ENCODE measurements at places on chromosomes 4 and X.

DNA sequence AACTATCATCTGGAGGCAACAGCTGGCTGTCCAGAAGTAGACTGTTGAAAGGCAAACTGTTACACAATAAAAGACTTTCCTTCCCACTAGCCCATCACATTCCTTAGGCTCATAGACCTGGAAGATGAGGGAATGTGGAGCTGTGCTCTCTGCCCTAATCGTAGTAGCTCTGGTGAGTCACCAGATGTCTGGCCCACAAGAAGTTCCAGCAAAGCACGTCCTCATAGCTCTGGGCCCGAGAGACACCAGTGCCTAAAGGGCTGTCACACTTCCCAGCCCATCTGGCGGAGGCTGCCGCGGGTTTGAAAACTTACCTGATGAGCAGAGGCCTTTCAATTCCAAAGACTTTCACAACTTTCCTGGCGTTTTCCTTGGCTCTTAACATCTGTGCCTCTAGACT, 81.7 kb upstream of the STOX2 start:
- DNase-seq = no peak

DNA sequence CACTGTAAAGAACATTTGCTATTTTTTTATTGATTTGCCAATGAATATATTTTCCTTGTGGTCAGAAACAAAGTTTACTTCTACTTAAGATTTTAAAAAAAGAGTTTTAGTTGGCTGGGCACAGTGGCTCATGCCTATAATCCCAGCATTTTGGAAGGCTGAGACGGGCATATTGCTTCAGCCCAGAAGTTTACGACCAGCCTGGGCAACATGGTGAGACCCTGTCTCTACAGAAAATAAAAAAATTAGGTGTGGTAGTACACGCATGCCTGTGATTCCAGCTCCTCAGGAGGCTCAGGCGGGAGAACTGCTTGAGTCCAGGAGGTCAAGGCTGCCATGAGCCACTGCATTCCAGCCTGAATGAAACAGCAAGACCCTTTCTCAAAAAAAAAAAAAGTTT, 36.8 kb downstream of the LRP2BP start:
- no peak for DNase-seq

DNA sequence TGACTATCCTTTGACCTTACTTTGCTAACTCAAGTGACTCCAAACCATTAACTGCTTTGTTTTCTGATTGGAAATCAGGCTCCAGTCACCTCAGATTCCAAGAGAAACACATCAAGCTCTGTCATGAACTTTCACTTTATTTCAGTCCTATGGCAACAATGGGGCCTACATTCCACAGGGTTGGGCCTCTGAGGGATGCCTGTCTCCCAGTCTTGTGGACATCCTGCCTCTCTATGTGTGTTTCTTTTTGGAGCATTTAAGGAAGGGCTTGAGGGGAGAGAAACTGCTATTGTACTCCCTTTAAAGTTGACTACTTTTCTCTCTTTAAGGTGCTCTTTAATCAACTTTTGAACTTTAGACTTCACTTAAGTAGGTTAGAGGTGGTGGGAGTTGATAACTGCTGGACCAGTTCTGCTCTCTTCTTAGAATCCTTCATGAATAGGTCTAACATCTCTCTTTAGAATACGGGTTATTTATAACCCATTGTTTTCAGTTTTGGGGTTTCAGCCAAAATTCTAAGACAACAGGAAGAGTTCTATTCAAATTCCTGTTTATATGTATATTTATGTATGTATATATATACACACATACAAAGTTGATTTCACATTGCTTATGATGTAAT, 274.3 kb upstream of the NR3C2 start:
- DNase-seq = no peak

- DNase-seq = no peak
Observed at GRCh38 chr4:173538909-173539445, 8.9 kb upstream of the HAND2 start.

- no peak for DNase-seq
Observed at GRCh38 chr4:99625369-99625768, 32.3 kb downstream of the C4orf54 start.

DNA sequence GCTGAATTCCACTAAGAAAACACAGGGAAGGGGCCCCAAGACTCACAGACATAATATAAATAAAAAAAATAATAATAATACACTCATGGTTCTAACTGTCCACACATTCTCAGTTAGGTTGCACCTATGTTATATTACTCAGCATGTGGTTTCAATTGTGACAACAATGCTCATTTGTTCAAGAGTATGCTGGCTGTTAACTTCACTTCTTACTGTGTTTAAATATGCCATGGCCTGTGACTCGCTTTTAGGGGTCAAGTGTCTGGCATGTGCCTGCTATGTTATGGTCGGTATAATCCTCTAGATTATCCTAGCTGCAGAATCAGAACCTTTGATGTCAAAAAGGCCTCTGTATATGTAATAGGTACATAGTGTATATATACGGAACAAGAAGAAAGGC, 324.8 kb upstream of the INTU start:
- no peak for DNase-seq

- DNase-seq = no peak
Observed at GRCh38 chr4:169956091-169956843, 69.9 kb downstream of the MFAP3L start.

GRCh38 chr4:187212446-187213080, 488.9 kb upstream of the FAT1 start:
- no peak for DNase-seq

GRCh38 chr4:24675721-24676389, 91.5 kb upstream of the DHX15 start:
- DNase-seq = no peak

DNA sequence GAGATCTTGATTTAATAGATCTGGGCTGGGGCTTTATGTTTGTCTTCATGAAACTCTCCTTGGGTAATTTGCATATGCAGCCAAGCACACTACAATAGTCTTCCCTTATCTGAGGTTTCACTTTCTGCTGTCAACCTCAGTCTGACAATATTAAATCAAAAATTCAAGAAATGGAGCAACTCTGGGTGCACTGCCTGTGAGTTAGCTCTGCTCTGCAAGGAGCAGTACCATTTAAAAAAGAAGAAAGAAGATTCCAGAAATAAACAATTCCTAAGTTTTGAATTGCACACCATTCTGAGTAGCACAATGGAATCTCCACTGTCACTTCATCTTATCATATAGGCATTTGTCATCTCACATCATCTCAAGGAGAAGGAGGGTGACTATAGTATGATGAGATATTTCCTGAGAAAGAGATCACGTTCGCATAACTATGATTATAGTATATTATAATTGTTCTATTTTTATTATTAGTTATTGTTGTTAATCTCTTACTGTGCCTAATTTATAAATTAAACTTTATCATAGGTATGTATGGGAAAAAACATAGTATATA, 9.4 kb downstream of the FNIP2 start:
- DNase-seq = no peak

DNA sequence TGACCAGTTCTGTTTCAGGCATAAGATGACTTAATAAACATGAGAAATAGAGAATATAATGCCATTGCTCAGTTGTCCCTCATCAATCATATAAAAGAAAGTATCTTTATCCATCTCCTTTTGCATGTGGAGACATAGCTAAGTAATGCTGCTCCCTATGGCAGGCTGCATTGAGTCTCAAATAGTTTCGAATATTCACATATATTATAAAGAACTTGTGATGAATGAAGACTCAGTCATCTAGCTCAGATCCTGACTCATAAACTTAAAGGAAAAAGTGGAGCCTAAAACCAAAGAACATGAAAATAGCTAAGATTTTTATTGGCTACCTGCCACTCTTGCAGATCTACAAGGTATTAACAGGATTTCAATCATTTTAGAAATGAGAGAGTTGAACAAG, 11.7 kb upstream of the TLL1 start:
- no peak for DNase-seq

DNA sequence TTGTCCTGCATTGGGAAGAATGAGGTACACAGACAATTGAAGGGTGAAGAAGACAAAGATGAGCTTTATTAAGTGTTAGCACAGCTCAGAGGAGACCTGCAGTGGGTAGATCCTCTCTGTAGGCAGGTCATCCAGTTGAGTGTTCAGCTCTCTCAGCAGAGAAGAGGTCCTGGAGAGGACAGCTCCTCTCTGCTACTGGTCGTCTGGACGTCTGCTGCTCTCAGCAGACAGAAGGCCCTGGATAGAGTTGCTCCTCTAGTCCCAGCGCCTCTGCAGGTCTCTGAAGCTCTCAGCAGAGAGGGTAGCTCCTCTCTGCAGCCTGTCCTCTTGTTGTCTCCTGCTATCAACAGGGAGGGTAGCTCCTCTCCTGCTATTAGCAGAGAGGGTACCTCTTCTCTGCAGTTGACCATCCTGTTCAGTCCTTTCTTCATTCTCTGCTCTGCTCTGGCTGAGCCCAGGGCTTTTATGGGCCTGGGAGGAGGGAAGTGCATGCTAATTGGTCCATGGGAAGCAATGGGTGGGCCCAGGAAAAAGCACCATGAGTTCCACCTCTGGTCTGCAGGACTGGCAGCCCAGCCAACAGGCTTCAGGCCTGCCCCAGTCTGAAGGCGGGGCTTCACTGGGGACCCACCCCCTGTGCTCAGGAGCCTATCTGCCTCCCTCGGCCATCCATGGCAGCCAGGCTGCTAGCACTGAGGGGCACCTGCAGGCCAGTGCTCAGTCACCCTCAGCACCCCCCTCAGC, 54.1 kb upstream of the IBSP start:
- no peak for DNase-seq

- DNase-seq = no peak
Observed at GRCh38 chr4:188778905-188779304, 639.7 kb downstream of the TRIML1 start.

- no peak for DNase-seq
Observed at GRCh38 chr4:24063731-24064130, 173.9 kb upstream of the PPARGC1A start.

DNA sequence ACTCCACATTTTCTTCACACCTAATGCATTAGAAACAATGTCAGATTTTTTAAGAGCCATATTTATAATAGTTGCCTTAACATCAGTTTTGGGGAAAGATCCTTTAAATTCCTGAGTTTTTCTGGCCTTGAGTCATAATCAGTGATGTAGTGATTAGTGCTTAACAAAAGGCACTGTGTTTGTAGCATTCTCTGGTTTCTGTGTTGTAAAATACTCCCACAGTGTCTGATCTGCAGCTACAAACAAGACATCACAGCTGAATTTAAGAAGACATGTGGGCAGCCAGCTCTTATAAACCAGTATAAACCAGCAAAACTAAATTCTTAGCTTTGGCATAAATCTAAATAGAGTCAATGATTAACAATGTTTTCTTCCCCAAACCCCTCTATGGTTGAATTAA, 233.8 kb downstream of the FSTL5 start:
- no peak for DNase-seq

DNA sequence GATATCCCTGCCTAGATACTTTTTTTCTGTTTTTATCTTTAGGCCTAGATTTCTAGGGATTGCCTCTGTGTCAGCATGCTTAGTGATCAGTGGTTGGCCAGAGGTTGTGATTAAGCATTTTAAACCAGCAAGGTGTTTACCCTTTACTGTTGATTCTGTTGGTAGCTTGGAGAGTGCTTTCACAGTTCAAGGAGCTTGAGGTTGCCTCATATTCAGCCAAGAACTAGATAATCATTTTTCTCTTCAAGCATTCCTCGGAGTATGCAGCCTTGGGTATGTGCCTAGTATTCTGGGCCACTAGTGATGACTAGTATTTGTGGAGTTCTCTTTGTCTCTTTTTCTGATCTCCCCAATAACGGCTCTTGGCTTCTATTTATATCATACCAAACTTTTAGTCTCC, 20.4 kb downstream of the APOOL start:
- no peak for DNase-seq

- no peak for DNase-seq
Observed at GRCh38 chr4:153062652-153063168, 126.6 kb downstream of the FHDC1 start.

DNA sequence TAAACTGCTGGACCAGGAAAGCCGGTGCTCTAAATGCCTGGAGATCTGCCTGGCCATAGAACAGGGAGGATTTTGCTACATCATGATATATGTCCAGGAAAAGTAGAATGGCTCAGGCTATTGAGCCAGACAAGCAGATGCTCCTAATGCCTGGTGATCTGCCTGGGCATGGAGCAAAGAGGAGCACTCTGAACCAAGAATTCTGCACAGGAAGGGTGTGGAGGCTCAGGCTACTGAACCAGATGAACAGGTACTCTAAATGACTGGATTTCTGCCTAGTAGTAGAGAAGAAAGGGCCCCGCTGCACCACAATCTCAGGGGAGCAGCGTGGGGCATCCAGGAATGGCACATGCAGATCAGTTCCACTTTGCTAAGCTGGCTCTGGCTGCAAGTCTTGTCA, 607.9 kb downstream of the ANKRD50 start:
- no peak for DNase-seq

- no peak for DNase-seq
Observed at GRCh38 chrX:40049084-40049641, 48.6 kb downstream of the BCOR start.

- DNase-seq = no peak
Observed at GRCh38 chrX:153474718-153475117, 4.3 kb upstream of the HAUS7 start.

DNA sequence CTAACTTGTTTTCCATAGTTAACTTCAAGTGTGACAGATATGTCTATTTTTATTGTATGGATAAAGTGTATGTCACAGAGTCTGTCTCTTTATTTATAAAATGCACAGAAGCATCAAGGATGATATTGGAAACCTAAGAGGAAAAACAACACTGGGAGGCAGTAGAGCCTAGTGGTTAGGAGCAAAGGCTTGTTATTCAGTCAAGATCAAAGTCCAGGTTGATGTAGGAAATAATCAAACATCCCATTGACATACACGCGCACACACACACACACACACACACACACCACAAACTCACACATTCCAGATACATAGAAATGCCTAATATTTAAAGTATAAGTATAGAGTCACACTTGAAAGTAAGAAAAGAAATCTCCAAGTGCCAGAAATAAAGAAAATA, 206.8 kb downstream of the CHRDL1 start:
- no peak for DNase-seq

GRCh38 chr4:120052856-120053255, 13.8 kb downstream of the MAD2L1 start:
- DNase-seq = no peak

DNA sequence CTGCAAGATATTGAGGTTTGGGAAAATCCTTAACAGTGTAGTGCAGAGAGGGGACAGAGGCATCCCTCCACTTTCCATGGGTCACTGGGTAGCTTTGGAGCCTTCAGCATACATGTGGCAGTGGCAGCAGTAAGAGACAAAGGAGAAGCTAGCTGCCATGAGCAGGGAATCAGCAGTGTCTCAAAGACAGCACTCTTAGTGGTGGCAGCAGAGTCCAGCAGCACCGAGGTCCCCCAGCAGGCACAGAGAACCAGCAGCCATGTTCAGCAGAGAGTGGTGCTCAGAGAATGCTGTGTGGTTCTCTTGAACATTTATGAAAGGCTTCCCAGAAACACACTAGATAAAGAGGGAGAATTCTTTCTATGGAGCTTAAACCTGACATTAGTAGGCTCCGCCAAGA, 308.5 kb downstream of the CENPC start:
- no peak for DNase-seq

All from NCI-H1048 (cell line).